CD4-positive, alpha-beta T cell treated with Interleukin-10 for 1 hour (primary cell): ENCODE measurements at places on chromosomes 5 and 9.

- DNase-seq, result no peak
Measured at GRCh38 chr9:23850242-23850689, 24.2 kb upstream of the ELAVL2 start.

- no peak for DNase-seq
Measured at GRCh38 chr9:98955259-98955658, 11.6 kb downstream of the COL15A1 start.

GRCh38 chr9:26928902-26929495 lies 18.0 kb downstream of the PLAA start:
- DNase-seq, result no peak

GRCh38 chr5:153523831-153524230 lies 33.4 kb downstream of the GRIA1 start:
- DNase-seq, result no peak

DNA sequence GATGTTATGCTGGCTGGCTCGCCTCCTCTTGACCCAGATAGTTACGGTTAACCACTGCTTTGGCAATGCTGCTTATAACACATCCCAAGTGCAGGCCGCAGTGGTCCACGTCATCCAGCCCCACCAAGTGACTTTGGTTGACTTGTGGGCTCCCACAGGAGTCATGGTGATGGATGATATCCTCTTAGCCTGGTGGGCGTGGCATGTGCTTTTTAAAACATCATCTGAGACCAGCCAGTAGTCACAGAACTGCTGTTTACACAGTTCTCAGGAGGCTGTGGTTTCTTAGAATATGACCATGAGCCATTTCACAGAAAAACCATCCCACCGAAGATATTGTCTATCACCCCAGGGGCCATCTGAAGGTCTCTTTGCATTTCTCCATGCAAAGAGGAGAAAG lies 216.9 kb downstream of the SH3GL2 start:
- DNase-seq, result no peak

DNA sequence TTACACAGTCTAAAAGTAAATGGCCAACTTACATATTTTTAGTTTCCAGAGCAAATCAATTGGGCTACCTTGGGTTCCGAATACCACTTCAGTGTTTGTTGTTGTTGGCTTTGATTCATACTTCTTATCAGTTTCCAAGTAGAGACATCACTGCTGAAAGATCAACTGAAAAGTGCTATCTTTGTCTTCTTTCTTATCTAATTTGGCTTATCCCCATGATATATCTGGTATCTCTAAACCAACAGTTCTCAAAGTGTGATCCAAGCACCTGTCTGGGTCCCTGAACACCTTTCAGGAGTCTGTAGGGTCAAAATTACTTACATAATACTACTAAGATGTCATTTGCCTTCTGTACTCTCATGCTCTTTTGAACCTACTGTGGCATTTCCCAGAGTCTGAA lies 200.0 kb downstream of the PARP8 start:
- DNase-seq, result no peak
